ENCODE measurements at places on chromosomes 3 and 15.

GRCh38 chr15:91928675-91929074, 75.2 kb downstream of the SLCO3A1 start:
- DNase-seq: no peak

DNA sequence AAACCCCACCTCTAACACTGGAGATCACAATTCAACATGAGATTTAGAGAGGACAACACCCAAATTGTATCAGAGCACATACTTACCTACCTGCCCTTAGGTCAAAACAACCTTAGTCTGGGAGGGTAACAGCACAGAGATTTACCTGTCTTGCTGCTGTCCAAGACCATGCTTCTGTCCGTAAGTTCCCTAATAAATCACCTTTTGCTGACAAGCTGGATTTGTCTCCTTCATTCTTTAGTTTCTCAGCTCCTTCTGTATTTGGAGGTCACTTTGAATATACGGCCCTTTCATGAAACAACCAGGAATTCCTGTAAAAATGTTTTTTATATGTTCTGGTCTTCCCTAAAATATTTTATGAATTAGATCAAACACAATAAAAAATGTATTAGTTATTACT, 1.6 kb upstream of the ABHD5 start:
- no peak for DNase-seq

GRCh38 chr15:58285921-58286278, 145.9 kb upstream of the LIPC start:
- no peak for DNase-seq

DNA sequence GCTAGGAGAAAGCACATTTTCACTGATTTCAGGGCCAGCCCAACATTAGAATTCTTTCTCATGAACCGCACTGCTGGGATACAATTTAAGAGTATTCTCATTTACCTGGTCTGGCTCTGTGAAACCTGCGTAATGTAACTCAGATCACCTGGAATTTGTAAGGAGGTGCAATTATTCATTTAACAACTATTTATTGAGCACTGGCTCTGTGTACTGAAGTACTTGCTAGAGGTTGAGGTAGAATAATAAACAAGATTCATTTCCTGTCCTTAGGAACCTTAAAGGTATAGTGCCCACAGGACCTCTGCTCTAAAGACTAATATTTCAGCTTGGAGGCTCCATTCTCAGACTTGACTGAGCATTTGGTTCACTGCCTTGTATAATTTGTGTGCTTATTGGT, 242.2 kb upstream of the ZPLD1 start:
- DNase-seq: no peak

GRCh38 chr15:67013696-67014095, 51.7 kb upstream of the SMAD3 start:
- DNase-seq: peak; percentile 30

Data from fibroblast of skin of left quadriceps (primary cell).